NCI-H345 (cell line): ENCODE measurements at places on chromosomes 11 and 22.

DNA sequence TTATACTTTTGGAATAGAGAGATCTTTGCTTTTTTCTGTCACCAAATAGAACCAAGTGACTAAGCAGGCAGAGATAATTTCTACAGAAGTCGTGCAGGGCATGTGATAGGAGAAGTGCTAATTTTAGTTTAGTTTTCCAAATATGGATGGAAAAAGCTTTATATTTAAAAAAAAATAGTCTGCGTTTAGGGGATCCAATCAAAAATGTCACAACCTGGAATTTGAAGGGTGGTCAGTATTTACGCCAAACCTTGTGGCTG lies 165.7 kb downstream of the LDLRAD3 start:
- no peak for DNase-seq

- no peak for DNase-seq
Observed at GRCh38 chr11:95108159-95108611, 18.5 kb downstream of the ENDOD1 start.

DNA sequence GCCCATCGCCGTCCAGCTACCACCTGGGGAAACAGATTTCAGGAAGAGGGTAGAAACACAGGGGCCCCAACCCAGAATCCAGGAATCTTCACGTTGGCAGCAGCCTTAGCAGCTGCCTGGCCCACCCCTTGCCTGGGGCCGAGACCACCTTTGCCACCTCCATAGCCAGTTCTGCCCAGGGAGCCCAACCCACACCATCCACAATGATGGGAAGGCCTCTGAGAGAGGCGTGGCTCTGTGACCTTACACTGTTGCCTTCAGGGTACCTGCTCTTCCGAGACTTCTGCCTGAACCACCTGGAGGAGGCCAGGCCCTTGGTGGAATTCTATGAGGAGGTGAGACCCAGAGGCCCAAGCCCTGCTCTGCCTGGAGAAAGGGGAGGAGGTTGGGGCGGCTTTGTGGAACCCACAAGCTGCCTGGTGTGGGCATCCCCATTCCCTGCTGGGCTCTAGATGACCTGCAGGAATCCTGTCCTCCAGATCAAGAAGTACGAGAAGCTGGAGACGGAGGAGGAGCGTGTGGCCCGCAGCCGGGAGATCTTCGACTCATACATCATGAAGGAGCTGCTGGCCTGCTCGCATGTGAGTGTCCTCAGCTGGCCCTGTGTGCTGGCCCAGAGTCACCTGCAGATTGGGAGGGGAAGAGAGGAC lies 10.0 kb upstream of the ANKRD13D start:
- no peak for DNase-seq

- DNase-seq, result no peak
Observed at GRCh38 chr22:42194953-42195352, 64.3 kb upstream of the CYP2D6 start.

GRCh38 chr11:133718238-133718637 lies 127.1 kb downstream of the SPATA19 start:
- no peak for DNase-seq

DNA sequence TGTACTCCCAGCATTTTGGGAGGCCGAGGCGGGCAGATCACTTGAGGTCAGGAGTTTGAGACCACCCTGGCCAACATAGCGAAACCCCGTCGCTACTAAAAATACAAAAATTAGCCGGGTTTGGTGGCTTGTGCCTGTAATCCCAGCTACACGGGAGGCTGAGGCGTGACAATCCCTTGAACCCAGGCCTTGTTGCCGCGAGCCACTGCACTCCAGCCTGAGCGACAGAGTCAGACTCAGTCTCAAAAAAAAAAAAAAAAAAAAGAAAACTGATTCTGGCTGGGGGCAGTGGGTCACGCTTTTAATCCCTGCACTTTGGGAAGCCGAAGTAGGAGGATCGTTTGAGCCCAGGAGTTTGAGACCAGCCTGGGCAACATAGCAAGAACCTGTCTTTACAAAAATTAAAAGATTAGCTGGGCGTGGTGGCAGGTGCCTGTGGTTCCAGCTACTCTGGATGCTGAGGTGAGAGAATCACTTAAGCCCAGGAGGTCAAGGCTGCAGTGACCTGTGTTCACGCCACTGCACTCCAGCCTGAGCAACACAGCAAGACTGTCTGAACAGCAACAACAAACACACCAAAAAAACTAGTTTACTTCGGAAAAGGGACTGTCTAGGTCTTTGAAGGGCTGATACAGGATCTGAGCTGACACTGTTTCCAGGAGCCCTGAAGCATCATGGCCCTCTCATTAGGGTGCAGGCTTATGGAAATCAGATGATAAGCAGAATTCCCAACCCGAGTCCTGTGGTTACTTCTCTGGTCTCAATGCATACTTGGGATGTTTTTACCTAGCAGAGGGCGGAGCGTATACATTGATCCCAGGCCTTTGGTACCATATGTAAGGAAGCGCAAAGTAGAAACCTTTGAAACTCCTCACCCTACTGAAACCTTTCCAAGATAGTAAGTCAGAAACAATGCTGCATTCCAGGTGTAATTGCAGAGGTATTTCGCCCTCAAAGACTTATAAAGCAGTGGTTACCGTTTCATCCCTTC lies 1.8 kb upstream of the CHKB start:
- no peak for DNase-seq

GRCh38 chr11:114073007-114073827 lies 13.7 kb downstream of the ZBTB16 start:
- no peak for DNase-seq

DNA sequence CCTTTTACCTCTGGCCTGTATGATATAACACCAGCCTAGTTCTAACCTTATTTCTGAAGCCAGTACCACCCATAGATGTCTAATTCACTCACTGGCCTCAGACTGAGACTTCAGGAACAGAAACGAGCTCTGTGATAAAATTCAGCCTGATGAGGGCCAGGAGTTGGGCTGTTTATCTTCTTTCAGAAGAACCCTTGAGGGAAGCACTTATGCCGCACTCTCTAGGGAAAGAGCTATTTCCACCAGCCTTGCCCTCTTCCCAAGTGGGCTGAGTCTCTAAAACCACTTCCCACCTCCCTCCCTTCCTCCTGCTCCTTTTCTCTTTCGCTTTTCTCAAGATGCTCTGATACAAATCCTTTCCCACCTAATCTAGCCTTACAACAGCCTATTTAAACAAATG lies 2.0 kb upstream of the OR52B4 start:
- DNase-seq, result no peak

DNA sequence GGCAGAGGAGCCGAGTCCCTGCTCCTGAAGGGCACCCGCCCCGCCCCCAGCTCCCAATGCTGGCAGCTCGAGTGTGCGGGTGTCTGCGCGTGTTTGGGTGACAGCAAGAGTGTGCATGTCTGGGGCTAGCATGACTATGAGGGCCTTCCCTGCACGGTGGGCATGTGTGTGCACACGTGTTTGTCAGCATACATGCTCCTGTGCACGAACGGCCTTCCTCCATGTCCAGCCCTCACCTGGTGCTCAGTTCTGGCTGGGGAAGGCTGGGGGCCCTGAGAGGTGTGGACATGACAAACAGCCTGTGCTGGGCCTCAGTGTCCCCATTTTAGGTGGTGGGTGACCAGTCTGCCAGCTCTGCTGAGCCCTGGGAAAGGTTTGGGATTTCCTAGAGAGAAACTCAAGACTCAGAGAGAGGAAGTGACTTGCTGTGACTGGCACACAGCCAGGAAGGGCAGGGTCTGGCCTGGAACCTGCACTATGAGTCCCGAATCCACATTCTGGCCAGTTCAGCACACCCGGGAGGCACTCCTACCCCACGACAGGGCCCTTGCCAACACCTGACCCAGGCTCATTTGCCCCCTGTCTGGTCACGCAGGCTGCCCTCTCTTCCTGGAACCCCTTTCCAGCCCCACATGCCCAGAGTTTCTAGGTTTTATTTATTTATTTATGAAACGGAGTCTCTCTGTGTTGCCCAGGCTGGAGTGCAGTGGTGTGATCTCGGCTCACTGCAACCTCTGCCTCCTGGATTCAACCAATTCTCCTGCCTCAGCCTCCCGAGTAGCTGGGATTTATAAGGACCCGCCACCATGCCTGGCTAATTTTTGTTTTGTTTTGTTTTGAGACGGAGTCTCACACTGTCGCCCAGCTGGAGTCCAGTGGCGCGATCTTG lies 3.3 kb upstream of the SHISA8 start:
- peak; percentile 35 for DNase-seq

DNA sequence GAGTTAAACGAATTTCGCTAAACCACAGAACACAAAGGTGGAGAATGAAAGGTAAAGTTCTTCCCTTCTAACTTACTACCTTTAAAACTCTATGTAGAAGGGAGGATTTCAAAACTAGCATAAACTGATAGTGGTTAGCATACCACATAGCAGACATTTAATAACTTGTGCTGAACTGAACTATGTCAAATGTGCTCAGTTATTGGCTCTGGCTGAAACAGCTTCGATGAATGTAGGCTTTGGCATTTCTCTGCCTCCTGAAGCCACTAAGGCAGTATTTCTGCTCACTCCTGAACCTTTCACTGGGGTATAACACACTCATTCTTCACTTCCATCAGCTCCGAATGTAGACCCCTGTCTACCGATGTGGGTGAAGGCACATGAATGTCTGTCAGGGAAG lies 1188.1 kb downstream of the LRRC4C start:
- no peak for DNase-seq

DNA sequence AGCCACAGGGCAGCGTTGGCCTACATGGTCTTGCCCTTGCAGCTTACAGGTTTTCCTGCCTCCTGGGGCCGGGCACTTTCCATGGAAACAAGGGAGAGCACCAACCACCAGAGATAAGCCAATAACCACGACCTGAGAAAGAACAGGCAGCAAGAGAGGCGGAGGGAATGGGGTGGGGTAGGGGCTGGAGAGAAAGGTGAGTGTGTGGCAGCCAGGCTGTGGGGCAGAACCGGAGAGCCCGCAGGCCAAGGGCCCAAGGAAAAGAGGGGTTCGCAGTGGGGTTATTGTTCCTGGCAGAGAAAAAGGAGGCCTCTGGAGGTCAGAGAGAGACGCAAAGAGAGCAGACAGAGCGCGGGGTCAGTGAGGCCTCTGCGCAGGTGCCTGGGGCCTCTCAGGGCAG lies 33.2 kb downstream of the LRRC74B start:
- DNase-seq, result no peak

DNA sequence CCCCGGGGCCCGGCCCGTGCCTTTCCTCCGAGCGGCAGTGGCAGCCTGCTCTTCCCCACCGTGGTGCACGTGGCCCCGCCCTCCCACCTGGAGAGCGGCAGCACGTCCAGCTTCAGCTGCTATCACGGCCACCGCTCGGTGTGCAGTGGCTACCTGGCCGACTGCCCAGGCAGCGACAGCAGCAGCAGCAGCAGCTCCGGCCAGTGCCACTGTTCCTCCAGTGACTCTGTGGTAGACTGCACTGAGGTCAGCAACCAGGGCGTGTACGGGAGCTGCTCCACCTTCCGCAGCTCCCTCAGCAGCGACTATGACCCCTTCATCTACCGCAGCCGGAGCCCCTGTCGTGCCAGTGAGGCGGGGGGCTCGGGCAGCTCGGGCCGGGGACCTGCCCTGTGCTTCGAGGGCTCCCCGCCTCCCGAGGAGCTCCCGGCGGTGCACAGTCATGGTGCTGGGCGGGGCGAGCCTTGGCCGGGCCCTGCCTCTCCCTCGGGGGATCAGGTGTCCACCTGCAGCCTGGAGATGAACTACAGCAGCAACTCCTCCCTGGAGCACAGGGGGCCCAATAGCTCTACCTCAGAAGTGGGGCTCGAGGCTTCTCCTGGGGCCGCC lies 11.9 kb downstream of the C22orf31 start:
- DNase-seq, result no peak
